Stimulated activated CD8-positive, alpha-beta memory T cell treated with anti-CD3 and anti-CD28 coated beads, Interleukin-15, amount 100 ng/mL, for 4 hours (primary cell): ENCODE measurements at places on chromosomes 6 and 20.

- DNase-seq: no peak
Measured at GRCh38 chr20:8196096-8196495, 64.0 kb downstream of the PLCB1 start.

DNA sequence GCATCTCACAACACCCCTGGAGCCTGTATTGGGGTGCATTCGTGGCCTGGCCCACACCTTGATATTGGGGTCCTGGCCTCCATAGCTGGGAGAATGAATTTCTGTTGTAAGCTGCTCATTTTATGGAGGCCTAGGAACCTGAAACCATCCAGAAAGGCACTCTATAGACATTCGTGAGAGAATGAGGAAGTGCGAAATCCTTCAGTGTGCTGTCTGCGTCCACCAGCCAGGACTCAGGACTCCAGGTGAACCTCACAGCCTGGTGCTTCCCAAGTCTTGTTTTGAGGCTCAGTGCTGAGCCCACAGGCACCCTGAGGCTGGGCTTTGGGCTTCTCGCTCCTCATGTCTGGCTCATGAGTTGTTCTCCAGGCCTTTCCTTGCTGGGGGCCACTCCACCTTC, 11.9 kb upstream of the RBBP8NL start:
- DNase-seq: no peak

DNA sequence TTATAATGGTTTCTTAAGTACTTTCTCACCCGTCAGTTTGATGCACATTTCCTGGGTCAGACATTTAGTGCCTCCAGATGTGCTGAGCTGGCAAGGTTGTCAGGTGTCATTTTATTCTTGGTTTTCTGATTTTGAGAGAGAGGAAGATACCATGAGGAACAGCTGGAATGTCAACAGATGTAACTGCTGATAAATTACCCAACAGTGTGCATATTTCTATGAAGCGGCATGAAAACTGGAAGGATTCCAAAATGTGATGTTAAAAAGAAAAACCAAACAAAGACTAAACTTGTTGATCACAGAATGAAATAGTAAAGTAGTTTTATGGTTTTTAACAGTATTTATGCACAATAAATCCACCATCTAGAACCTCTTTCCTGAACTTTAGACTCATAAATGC, 447.3 kb downstream of the HDGFL1 start:
- no peak for DNase-seq

DNA sequence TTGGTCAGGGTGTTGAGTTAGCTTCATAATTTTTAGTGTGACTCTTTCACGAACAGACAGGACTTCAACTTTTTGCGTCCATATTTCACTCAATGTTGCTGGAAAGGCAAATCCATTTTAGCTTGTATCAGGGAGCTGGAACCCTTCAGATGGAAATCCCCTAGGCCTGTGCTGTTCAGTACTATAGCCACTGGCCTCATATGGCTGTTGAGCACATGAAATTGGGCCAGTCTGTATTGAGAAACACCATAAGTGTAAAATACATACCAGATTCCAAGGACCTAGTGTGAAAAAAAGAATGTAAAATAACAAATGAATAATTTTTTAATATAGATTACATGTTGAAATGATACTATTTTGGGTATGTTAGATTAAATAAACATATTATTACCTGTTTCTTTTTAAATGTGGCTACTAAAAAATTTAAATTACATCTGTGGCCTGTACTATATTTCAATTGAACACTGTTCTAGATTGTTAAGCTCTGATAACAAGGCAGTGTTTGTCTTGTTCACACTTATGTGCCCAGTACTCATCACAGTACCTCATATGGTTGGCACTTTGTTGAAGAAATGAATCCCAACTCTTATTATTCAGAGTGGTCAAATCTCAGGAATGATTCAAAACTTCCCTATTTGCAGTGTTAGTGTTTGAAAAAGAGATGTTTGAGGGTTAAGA, 34.3 kb downstream of the CTNNBL1 start:
- no peak for DNase-seq
